Glutamatergic neuron (in vitro differentiated cells): ENCODE measurements at places on chromosomes 3 and 15.

DNA sequence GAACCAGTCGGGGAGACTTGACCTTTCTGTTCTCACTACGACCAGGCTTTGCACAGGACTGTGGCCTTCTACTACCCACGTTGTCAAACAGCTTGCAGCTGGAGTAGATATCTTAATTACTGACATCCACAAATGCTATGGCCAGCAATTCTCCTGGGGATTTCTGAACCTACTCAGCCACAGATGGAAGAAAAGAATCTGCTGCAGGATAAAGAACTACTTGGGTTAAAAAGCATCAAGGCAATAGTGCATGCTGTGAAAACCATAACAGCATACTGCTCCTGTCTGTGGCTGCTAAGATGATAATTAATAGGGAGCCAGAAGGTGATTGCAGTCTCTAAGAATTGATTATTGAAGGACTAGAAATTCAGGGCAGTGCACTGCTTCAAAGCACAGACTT, 859.2 kb upstream of the SEMA6D start:
- DNase-seq: peak; percentile 25

GRCh38 chr3:152609891-152610290, 225.0 kb upstream of the P2RY1 start:
- DNase-seq: no peak

- peak; percentile 66 for DNase-seq
Observed at GRCh38 chr3:187616307-187616972, 53.8 kb downstream of the SST start.

GRCh38 chr15:69719527-69720240, 267.1 kb downstream of the RPLP1 start:
- DNase-seq: no peak

DNA sequence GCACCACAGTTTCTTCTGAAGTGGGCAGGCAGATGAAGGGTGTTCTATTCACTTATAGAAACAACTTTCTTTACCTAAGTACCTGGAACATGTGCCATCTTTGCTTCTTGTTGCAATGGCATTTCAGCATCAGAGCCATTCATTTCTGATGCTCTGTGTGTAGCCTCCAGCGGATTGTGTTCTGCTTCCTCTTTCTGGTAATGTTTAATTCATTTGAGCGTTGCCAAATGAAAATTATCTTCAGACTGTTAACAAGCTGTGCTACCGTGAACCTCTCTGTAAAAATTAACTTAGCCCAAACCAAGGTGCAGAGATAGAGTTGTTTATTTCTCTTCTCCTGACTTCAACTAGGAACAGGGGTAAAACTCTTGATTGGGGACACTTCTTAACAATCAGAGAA, 302.0 kb downstream of the EDEM1 start:
- no peak for DNase-seq

DNA sequence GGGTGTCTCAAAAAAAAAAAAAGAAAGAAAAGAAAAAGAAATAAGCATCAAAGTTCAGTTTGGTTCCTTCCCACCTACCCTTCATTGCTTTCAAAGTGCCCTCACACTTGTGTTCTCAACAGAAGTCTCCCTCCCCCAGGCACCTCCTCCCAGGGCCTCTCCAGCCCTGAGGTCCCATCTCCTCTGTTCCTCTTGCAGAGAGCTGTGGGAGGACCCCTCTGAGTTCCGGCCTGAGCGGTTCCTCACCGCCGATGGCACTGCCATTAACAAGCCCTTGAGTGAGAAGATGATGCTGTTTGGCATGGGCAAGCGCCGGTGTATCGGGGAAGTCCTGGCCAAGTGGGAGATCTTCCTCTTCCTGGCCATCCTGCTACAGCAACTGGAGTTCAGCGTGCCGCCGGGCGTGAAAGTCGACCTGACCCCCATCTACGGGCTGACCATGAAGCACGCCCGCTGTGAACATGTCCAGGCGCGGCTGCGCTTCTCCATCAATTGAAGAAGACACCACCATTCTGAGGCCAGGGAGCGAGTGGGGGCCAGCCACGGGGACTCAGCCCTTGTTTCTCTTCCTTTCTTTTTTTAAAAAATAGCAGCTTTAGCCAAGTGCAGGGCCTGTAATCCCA, 6.1 kb downstream of the CYP1A2 start:
- no peak for DNase-seq

DNA sequence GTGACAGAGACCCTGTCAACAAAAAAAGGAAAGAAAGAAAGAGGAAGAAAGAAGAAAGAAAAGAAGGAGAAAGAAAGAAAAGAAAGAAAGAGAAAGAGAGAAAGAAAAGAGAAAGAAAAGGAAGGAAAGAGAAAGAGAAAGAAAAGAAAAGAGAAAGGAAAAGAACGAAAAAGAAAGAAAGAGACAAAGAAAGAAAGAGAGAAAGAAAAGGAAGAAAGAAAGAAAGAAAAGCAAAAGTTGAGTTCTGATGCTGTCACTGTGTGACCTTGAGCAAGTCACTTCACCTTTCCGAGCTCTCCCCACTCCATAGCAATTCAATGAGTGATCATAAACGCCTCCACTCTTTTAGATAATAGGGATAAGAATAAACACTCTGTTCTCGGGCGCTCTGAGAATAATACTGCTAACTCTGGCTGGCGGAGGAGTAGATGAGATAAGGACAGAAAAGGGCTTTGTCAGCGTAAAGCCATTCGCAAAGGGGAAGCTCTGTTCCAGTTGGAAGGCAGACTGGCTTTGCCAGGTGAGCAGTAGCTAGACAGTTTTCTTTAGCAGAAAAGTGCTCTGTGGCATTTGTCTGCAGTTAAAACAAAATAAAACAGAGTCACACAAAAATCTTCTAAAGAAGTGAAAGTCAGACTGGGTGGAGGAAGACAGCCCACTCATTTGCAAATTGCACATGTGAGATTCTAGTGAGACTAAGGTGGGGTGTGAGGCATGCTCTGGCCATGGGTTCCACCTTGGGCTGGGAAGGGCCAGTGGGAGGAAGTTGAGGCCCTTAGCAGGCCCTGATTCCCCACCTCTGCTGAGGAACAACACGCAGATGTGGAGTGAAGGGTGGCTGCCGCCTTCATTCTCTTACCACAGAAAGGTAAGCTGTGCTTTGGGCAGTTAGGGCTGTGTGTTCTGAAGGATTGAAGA, 9.6 kb upstream of the FLNB start:
- DNase-seq: no peak

DNA sequence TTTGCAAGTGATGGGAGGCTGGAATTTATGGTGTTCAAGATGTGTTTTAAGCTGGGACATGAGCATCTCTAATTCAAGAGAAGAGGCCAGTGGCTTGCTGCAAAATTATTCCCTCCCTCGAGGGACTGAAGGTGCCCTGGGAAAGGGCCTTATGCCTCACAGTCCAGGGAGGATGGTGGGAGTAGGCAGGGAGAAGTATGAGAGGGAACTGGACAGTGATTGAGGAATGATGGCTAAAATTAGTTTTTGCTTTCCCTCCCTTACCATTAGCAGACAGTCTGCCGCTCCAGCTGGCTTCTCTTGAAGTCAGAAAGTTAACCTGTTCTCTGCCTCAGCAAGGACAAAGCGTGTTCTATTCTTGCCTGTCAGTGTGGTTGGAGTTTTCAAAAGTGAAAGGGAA, 139.8 kb upstream of the SEMA6D start:
- DNase-seq: peak; percentile 32

DNA sequence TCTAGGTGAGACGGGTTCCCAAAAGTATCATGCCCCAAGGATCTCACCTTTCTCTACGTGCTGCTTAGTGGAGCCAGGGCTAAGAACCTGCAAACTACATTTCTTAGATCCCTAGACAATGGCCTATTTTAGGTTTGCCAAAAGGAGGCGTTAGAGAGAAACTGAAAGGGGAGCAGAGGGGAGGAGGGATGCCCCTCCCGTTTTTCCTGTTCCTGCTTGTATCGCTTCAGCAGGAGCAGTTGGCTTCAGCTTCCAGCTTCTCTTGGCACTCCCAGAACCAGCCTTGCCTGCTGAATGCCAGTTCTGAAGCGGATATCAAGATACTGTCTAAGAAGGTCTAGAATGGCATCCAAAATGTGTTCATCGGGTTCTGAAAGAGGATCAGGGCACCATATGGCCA, 58.4 kb upstream of the ABHD17C start:
- DNase-seq: no peak

GRCh38 chr3:174598885-174599439, 260.2 kb upstream of the NAALADL2 start:
- DNase-seq: no peak

DNA sequence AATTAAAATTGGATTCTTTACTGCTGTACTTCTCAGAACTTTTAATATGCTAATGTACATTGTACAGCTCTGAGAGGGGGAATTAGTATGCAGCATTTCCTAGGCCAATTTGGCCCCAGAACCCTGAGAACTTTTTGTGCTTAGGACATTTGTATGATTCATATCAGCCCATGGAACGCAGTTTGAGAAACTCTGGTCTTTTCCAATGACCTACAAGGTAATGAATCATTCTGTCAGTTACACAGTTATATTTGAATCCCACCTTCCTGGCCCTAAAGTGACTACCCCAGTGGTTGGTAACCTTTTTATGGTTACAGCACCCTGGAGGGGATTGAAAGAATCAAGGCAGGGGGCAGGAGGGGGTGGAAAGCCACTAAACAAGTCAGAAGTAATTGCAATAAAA, 25.6 kb upstream of the KBTBD12 start:
- DNase-seq: no peak

- no peak for DNase-seq
Observed at GRCh38 chr3:6528951-6529350, 332.0 kb upstream of the GRM7 start.

DNA sequence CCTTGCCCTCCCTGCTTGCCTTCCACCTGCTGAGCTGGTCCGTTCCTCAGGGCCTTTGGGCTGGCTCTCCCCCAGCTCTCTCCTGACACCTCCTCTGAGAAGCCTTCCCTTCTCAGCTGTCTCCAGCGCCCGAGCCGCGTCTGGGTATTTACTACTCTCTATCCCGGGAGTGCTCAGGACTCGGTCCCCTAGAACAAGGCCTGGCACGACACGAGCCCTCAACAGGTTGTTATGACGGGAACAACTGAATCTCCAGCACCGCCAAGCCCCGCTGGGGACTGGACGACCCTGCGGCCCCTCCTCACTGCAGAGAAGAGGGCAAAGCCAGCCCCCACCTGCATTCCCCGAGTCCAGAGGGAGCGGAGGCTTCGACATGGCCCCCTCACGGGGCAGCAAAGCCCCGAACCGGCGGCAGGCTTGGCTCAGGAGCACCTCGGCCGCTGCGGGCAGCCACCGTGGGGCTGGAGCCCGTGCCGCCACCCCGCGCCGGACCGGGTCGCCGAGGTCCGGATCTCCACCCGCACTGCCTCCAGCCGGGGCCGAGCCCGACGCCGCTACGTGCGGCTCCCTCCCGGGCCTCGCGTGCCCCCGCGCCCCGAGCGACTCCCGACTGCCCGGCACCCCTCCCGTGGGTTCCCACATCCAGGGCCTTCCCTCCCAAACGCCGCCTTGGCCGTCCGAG, 792 bp downstream of the TPRA1 start:
- DNase-seq: no peak

GRCh38 chr3:10974746-10975375, 17.7 kb upstream of the SLC6A1 start:
- DNase-seq: no peak

DNA sequence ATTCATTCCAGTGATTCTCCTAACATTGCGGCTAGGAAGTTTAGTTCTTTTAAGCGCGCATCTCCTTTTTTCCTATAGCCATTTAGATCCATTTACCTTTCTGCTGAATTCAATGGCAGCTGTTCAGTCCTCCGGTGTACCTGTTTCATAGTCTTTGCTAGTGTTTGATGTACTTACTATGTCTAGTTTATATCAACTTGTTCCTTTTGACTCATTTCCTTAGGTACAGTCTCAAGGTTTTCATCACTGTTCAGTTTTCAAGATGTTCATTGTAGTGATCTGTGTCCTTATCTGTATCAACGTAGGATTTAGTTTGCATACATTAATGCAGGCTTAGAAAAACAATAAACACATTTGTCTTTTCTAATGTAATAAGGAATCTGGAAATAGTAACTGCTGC, 59.0 kb upstream of the MBNL1 start:
- DNase-seq: no peak

- DNase-seq: no peak
Observed at GRCh38 chr3:152241142-152242017, 27.3 kb upstream of the MBNL1 start.

DNA sequence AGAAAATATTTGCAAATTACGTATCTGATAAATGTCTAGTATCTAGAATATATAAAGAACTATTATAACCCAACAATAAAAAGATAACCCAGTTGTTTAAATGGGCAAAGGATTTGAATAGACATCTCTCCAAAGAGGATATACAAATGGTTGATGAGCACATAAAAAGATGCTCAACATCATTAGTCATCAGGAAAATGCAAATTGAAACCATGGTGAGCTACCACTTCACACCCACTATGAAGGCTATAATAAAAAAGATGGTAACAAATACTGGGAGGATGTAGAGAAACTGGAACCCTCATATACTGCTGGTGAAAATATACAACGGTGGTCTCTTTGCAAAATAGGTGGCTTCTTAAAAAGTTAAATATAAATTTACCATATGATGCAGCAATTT, 28.0 kb downstream of the RAD51 start:
- DNase-seq: no peak

- no peak for DNase-seq
Observed at GRCh38 chr15:50883903-50884302, 24.6 kb upstream of the AP4E1 start.

DNA sequence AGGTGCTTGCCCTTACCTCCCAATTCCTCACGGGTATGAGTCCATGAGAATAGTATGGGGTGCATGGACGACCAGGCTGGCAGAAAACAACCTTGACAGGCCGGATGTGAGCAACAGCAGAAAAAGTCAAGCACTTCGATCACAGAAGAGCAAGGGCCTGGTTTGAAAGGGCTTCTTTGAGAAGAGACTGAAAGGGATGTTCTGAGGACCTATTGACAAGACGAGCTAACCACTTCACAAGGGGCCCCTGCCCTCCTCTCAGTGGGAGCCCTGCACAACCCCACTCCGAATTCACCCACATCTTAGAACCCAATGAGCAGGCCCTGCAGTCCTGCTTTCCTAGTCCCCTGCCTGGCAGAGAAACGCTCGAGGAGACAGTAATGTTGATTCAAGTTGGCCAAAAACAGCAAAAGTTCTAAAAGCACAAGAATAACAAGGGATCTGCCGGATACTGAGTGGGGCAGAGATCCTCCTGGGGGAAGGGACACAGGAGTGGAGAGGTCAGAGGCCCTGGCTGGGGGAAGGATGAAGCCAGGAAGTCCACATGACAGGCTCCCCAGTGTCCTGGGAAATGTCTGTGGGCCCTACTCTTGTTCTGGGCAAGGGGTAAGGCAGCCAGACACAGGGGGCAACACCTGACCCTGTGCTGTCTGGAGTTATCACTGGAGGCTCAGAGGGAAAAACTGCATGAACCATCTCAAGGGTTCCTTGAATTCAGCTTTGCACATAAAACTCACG, 14.8 kb upstream of the CX3CR1 start:
- no peak for DNase-seq

- DNase-seq: no peak
Observed at GRCh38 chr15:86863226-86863915, 783.7 kb downstream of the AGBL1 start.

GRCh38 chr15:43969802-43970375, 143.1 kb downstream of the WDR76 start:
- DNase-seq: no peak
